ENCODE measurements at places on chromosomes 2 and 18.
A peak's percentile ranks its signal among the peaks of the same experiment; 100 is the strongest.

DNA sequence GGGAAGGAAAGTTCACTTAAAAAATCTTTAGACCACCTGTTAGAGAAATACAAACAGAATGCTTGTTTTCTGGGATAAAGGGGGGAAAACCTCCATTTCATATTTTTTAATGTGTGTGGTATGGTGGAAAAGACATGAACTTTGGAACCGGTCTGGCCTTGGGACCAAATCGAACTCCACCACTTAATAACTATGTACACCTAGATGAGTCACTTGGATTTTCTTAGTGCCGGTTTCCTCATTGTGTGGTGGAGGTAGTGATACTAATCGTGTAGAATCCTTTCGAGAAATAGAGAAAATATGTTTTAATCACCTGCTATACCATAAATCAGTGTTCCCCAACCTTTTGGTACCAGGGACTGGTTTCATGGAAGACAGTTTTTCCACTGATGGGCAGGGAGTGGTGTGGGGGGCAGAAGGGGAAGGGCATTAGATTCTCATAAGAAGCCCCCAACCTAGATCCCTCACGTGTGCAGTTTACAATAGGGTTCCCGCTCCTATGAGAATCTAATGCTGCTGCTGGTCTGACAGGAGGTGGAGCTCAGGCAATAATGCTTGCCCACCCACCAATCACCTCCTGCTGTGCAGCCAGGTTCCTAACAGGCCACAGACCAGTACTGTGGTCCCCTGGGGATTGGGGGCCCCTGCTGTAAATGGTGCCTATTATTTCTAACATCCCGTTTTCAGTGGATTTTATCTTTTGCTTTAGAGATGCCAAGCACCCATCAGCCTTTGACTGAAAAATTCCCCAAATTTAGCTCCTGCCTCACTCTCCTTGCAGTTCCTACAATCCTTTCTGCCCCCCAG is 308.8 kb downstream of the PRKCE start:
- no peak for DNase-seq

GRCh38 chr2:175207741-175208438 is 26.4 kb upstream of the ATP5MC3 start:
- DNase-seq: no peak

DNA sequence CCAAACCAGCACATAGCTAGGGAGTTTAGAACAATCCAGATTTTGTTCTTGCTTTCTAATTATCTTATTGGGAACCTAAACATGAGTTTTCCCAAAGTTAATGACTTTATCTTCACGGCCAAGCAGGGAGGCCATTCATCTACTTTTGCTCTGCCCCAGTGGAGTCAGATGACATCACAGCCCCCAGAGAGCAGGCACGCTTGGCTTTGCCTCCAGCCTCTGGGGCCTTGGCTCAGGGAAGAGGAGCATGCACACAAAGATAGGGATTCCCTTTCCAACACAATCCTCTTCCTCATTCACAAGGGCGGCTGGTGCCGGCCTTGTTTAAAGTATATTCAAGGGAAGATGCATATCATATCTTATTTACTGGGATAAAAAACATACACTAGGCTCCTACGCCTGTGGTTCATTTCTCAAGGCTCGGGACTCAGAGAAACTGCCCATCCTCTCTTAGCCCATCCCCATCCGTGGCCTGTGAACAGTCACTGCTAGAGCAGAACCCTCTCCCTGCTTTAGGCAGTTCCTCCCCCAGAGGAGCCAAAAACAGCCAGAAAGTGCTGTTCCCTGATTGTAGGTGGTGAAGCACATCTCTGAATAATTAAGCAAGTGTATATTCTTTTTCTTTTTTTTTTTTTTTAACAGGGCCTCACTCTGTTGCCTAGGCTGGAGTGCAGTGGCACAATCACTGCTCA is 21.2 kb downstream of the TGFA start:
- no peak for DNase-seq

- no peak for DNase-seq
Measured at GRCh38 chr2:85112906-85113625, 20.1 kb upstream of the TCF7L1 start.

- DNase-seq: no peak
Measured at GRCh38 chr18:35974181-35974580, 1.7 kb downstream of the RMP24 start.

- peak; percentile 56 for DNase-seq
Measured at GRCh38 chr2:15965564-15966019, 25.2 kb downstream of the MYCN start.

DNA sequence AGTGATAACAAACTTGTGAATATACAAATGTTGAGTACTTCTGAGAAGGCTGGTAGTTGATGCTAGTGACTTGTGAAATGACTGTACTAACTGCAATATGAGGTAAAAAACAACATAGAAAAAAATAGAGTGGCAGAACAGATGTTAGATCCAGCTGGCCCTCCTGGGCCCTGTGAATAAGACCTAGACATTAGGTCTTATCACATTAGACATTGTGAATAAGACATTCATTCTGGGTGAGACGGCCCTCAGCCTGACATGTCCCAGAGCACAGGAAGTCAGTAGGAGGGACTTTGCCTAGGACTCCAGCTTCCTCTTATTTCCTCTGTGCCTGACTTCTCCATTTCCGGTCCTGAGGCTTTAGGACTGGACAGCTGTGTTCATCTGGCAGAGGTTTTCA is 22.9 kb downstream of the DOK1 start:
- no peak for DNase-seq

DNA sequence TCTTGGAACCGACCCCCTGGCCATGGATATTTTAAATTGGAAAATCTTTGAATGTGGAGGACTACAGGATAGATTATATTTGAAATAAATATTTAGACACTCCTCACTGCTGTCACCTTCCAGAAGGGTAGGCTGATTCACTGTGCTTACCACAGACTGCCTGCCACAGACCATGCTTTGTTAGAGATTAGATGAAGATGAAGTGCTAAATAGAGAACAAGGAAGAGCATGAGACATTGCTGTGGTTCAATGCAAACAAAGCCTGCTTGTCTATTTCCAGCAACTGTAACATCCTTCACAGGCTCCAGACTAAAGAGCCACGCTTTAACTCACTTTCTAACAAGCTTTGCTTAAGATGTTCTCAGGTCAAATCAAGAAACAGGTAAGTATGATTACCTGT is 81.0 kb upstream of the TMEM17 start:
- no peak for DNase-seq

GRCh38 chr2:239393941-239394340 is 6.9 kb downstream of the HDAC4 start:
- no peak for DNase-seq

DNA sequence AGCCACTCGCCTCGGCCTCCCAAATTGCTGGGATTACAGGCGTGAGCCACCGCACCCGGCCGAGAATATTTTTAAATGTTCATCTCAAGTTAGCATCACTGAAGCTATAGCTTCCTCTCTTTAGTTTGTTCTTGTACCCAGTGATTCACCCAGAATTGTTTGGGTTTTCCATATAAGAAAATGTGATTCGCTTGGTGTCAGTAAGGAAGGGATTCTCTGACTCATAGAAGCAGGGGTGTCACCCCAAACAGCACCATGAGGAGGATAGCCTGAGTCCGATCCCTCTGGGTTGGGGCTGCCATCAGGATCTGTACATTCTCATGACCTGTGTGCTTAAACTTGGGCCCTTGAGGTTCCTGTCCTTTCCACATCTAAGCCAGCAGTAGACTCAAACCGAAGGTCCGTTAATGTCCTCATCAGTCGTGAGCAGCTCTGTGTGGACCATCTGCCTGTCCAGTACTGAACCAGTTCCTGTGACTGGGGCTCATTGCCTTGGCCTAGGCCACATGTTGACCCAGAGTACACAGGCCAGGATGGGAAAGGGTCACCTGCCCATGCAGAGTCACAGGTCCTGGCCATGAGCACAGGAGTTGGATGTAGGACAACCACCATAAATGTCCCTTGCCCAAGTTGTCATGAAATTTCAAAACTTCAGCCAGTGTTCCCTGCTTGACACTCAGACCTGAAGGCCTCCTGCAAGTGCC is 311.9 kb downstream of the GBX2 start:
- DNase-seq: no peak

DNA sequence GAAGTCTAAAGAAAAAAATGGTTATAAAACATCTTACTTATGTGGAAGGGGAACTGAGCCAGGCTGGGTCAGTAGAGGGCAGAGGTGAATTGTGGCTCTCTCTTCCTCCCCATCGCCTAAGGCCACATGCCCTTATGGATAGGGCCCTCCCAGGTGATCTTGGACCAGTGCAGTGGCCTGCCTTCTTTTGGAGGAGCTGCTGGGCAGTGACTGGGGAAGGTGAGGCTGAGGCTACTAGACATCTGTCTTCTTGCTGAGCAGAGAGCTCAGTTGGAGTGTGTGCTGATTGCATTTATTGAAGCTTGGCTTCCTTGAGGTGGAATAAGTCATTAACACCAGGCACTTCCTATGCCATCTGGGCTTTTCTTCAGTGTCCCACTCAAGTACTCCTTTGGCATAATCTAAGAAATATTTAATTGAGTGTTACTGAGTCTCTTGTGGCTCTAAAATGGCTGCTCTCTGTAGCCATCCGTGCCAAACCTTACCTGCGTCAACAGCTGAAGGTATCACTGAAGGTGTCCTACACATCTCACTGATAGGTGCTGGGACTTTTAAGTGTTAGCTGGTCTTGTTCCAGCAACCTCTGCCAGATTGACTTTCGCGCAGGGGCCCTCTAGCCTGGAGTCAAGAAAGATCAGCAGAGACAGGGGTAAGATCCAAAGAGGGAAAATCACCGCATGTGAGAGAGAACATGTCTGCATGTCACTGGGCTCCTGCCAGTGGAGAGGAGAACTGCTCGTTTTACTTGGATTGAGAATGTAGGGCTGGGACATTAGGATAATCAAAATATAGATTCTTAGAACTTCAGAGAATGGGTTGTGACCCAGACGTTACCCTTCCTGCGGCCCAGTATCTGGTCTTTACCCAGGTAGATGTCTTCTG is 256.1 kb downstream of the LTBP1 start:
- DNase-seq: no peak
